ENCODE measurements at places on chromosomes 6 and 20. TPM values are rescaled to one million over a fixed set of nuclear protein-coding genes. Genes with fewer than 3 reads are reported as not detected.

DNA sequence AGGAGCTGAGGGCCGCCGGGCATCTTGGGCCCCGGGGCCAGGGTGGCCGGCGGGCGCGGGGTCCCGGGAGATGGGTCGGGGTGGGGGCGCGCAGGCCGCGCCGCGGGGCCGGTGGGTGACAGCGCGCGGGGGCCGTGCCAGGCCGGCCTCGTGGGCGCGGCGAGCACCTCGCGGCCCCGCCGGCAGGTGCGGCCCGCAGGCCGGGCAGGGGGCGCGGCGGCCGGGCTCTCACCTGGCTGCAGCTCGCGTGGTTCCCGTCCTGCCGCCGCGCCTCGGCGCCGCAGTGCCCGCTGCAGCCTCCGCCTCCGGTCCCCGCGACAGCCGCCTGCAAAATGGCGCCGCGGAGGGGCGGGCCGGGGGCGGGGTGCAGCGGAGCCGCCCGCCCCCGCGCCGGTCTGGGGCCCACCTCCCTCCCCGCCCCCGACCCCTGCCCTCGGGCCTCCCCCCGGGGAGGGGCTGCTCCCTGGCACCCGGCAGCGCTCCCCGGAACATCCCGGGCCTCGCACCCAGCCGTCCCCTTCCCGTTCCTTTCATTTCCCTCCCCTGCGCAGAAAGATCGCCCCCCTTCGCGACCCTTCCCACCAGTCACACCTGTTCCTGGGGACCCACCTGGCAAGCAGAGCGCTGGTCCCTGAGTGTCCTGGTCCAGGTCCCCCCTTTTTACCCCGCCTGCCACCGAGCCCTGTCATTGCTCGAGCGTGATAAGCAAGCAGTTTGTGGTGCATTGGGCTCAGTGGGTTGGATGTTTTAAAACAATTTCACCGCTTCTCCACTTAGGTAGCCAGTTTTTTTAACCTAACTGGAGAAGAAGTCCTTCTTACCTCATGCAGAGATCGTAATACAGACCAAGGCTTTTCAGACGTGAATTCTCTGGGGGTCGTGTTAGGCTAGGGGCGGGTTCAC, at the start of gene SLC23A2:
SLC23A2 (minus strand) TSS at position 337 of the 903 bp plus-strand sequence. CDS start 68,948 bp downstream, outside the sequence.
- DNase-seq = no peak

DNA sequence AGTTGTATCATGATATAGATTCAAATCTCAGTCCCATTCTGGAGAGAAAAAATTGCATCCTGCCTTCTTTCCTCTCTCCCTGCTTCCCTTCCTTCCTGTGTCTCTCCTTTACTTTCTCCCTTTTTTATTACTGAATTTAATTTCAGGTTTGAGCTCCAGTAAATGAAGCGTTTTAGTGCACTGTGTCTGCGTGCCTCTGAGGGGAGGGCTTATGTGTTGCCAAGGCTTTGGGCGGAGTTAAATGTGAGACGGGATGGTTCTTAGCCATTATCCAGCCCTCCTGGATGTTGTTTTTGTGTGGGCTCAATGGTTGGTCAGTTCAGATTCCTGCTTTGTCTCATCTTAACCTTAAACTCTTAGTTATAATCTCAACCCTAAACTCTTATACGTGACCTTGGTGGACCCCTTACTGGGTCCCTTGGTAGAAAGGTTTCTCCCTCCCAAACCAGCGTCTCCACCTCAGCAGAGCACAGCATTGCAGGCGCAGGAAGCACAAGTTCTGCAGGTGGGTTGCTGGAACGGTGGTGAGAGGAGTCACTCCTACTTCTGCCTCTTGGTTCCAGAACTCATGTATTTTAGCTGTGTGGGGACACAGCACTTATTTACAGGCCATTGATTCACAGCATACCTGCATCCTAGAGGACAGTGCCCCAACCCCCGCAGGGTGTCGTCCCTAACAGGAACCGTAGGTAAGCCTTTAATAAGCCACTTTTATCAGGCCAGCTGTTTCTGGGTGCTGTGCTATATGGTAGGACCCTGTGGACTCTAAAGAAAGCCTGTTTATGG, 68.5 kb downstream of the DNAH8 start:
- no peak for DNase-seq

The TRDN gene
- not detected for total RNA-seq

DNA sequence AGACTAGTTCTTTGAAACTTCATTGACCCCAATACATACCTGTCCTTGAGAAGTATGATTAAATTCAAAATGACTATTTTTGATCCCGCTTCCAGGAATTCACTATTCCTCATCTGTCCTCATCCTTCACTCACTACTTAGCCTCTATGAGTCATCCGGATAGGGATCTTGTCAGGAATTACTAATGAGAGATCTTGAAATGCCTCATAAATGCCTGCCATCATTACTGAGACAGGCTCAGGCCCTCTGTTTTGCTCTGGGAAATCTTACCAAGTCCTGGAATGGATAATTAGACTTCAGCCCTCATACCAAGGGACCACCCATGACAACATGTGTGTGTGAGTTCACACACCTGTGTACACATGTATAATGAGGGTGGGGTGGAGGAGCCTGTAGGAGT, 2.8 kb upstream of the CYP24A1 start:
- DNase-seq = no peak

GRCh38 chr6:25921525-25922203, 8.8 kb downstream of the SLC17A2 start:
- no peak for DNase-seq

DNA sequence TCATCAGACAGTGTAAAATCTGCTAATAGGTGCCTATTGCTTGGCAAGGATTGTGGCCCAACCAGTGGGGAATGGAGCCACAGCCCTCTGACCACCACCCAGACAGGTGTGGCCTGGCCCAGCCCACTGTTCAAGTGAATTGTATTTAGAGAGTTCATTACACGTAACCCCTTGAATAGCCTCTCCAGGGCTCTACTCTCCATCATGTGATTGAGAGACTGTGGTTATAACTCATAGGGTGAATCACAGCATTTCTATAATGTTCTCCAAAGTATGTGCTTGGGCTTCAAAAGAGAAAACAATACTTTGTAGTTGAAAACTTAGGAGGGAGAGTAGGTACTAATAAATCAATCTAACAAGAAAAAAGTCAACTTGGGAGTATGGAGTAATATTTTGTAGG, 38.4 kb downstream of the ALDH8A1 start:
- DNase-seq = peak; percentile 25

- DNase-seq = no peak
Observed at GRCh38 chr6:158826819-158827501, 7.8 kb upstream of the EZR start.

Measured in lower leg skin (tissue), 4 donors.